Inflammatory macrophage treated with lipopolysaccharide for 1 hour (primary cell): ENCODE measurements at places on chromosomes 4 and X.
A peak's percentile ranks its signal among the peaks of the same experiment; 100 is the strongest.

- peak; percentile 11 for DNase-seq
Observed at GRCh38 chrX:130994671-130995070, 63.5 kb upstream of the ARHGAP36 start.

GRCh38 chrX:54043056-54043455 is 1.2 kb downstream of the PHF8 start:
- no peak for DNase-seq

DNA sequence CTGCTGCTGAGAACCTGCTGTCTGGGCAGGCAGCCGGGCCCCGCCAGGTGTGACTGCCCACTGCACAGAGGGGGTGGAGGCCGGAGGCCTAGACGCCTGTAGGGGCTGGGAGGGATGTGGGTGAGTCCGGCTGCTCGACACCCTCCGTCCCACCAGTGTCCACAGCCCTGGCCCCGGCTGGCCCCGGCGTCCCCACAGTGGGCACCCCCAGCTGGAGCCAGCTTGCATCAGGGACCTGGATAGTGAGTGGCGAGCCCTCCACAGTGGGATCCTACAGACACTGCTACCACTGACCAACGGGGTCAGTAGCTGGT is 34.7 kb upstream of the SPON2 start:
- DNase-seq, result no peak

- peak; percentile 74 for DNase-seq
Observed at GRCh38 chr4:146288193-146288592, 73.9 kb downstream of the REELD1 start.

- no peak for DNase-seq
Observed at GRCh38 chr4:138158746-138159297, 83.3 kb downstream of the SLC7A11 start.

DNA sequence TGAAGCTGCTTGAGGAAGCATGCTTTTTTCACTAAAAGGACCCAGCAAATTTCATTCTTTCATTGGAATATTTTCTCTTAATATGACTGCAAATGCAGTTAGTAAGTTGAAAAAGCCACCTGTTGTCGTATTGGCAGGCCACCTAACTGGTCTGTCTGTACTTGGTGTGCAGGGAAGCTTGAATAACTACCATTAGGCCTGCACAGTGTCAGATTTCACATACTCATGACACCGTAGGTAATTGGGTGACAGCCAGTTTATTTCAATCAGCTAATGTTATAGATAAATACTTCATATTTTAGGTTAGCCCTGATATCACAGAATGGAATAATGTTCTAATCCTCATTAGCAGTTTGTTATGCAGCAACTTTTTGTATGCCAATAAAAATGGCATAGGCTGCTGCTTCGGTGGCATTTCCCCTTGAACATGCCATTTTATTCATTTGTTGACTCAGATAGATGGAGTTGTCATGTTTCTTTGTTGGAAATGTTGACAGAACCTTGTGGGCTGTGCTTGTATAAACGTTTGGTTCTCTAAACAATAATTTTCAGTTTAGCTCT is 173.7 kb downstream of the RPA4 start:
- DNase-seq, result no peak

DNA sequence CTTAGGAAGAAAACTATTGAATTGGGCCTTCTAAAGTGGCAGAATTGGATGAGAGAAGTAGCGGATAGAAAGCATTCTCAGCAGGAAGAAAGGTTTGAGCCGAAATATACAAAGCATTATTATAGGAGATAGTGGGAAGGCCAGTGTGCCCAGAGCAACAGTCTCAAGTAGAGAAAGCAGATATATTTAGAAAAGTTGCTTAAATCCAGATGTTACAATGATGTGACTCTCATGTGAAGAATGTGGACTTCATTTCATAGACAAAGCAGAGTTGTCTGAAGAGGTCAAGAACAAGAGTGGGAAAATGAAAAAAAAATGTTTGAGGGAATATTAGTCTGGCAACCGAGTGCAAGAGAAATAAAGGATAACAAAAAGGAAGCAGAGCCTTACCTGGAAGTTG is 66.9 kb downstream of the SYNPO2 start:
- no peak for DNase-seq

- peak; percentile 34 for DNase-seq
Observed at GRCh38 chr4:168691631-168692369, 194.9 kb downstream of the PALLD start.

DNA sequence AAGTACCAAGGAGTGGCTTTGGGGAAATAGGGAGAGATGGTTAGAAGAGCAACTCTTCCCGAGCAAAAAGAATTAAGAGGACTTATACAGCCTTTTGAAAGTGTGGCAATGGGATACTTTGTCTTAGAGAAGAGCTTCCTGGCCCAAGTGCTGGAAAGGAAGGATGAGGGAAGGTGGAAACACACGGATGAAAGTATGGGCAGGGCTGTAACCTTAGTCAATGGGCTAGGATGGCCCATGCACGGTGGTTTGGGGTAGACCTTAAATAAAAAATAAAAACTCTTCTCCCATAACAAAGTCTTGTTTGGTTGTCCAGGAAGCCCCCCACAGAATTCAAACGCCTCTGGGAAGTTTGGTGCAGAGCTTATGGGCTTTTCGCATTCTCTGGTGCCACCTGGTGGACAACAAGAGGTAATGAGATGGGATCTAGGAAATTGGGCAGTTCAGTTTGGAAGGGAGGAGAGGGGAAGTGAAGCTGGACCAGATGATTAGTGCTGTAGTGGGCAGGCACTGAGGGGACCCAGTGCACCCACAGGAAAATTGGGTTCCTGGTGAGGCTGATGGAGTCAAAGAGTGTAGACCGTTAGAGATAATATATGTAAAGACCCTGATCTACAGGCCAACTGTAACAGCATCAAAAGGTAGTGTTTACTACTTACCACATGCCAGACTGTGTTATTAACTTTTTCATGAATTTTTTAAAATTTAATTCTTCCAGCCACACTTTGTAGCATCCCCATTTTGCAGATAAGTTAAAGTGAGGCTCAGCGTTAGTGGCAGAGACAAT is 13.8 kb upstream of the ENOX2 start:
- peak; percentile 25 for DNase-seq

DNA sequence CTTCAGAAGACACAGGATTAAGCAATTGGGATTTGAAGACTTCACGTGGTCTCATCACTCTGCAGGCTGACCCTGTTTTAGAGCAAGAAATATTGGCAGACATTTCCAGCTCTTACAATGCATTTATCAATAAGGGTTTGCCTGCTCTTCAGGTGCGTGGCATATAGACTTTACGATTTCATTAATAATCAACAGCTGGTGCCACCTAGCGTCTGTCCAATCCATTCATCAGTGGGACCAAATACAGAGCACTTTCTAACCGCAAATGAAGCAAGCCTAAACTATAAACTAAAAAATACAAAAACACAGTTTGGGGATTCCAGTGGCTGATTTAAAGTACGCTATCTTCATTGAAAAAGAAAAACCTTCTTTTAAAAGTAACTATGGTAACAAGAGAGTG is 125.4 kb upstream of the DMD start:
- no peak for DNase-seq

- no peak for DNase-seq
Observed at GRCh38 chr4:143270256-143270838, 66.3 kb upstream of the GAB1 start.

GRCh38 chr4:41267997-41268396 is 11.3 kb downstream of the UCHL1 start:
- no peak for DNase-seq

GRCh38 chrX:70552130-70552704 is 107.6 kb downstream of the DLG3 start:
- no peak for DNase-seq

- DNase-seq, result no peak
Observed at GRCh38 chrX:9132036-9132638, 98.2 kb upstream of the FAM9B start.

GRCh38 chr4:105990933-105991332 is 95.7 kb downstream of the NPNT start:
- DNase-seq, result no peak

DNA sequence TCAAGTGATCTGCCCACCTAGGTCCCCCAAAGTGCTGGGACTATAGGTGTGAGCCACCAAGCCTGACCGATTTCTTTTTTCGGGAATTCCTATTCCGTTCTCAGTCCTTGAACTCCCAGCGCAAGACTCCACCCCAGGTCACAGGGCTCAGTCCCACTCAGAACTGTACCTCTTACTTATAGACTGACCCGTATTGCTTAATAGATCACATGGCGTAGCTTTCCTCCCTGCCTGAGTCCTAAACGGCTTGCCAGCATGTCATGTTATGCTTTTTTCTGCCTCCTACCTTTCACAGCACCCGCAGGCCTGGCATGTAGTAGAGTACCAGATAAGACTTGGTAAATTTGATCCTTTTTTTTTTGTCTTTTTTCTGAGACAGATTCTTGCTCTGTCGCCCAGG is 22.4 kb downstream of the SAT1 start:
- DNase-seq, result peak; percentile 58

- DNase-seq, result no peak
Observed at GRCh38 chr4:79495447-79495846, 87.4 kb upstream of the GK2 start.

GRCh38 chr4:3346146-3346545 is 53.3 kb downstream of the RGS12 start:
- DNase-seq, result peak; percentile 76

- DNase-seq, result no peak
Observed at GRCh38 chr4:123806056-123806455, 409.5 kb downstream of the SPRY1 start.

- DNase-seq, result peak; percentile 22
Observed at GRCh38 chr4:184620212-184620867, 28.9 kb downstream of the CASP3 start.

GRCh38 chr4:123877551-123877950 is 481.0 kb downstream of the SPRY1 start:
- no peak for DNase-seq

DNA sequence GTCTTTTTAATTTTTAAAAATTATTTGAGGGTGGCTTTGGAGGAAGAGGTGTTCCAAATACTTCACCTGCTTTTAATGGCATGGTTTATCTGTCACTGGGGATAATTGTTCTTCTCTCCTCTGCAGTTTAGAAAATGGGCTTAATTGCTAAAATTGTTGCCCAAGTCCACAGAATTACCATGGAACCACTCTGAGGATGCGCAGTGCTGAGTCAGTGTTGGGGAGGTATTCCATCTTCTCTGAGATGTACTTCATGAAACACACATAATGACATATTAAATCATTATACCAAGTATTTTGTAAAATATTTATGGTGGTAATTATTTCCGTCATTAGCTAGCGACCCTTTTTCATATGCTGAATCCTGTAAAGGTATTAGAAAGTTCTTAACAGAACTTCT is 8.0 kb downstream of the ASB5 start:
- DNase-seq, result no peak

GRCh38 chr4:93147524-93148212 is 680.9 kb upstream of the ATOH1 start:
- no peak for DNase-seq

DNA sequence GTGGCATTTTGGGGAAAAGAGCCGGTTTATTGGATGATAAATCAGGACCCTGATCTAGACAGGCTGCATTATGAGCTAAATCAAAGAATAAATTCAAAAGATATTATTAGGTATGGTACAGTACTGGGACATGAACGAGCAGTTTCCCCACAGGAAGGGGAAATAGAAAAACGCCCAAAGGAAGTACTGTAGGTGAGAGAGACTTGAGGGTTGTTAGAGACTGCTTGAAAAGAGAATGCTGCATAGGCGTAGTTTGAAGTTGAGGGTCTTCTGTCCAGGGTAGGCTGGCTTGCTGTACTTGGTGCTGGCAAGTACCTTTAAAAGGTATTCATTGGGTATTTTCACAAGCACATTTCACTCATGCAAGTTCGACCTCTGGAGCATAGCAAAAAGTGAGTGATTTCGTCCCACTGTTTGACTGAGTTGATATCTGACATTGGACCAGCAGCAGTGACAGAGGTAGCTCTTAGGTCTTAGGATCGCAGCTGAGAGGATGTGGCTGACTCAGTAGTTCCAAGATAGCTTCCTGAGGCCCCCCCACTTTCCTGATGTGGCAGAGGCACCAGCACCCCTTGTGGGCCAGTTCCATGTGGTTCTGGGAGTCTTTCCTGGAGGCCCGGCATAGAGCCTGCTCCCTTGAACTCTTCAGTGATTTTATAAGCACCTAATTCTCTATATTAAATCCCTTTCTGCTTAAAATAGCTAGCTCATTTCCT is 64.3 kb downstream of the TMEM131L start:
- DNase-seq, result no peak

GRCh38 chr4:40228497-40229365 is 31.9 kb downstream of the RHOH start:
- no peak for DNase-seq

DNA sequence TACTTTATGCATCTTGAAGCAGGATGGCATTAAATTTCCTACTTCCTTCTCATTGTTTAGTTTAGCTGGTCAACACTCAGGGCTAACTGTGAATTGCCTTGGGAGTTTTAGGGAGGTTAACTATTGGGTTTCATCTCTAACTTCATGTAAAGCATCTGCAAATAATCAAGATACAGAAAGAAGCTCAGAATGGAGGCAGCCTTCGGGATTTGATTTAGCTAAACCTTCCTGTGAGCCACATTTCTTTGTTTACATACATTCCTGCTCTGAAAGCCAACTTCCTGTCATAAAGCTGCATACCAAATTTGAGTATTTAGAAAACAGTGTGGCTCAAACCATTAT is 131.7 kb upstream of the PCDH18 start:
- DNase-seq, result no peak

GRCh38 chr4:149077181-149077580 is 635.0 kb upstream of the NR3C2 start:
- DNase-seq, result no peak

DNA sequence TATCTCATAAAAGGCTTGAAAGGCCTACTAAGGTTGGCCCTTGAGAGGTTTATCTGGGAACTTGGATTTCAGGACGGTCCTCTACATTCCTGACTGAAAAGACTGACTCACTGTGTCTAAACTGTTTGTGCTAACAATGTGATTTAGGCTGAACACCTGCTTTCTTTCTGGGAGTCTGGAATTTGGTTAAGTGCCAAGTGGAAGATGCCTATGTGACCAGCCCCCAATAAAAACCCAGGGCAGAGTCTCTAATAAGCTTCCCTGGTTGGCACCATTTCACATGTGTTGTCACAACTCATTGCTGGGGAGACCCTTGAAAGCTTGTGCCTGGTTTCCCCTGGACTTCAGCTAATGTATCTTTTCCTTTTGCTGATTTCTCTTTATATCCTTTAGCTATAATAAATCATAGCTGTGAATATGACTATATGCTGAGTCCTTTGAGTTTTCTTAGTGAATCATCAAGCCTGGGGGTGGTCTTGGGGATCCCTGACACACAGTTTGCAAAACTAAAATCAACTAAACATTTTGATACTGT is 55.1 kb downstream of the GPR82 start:
- no peak for DNase-seq

DNA sequence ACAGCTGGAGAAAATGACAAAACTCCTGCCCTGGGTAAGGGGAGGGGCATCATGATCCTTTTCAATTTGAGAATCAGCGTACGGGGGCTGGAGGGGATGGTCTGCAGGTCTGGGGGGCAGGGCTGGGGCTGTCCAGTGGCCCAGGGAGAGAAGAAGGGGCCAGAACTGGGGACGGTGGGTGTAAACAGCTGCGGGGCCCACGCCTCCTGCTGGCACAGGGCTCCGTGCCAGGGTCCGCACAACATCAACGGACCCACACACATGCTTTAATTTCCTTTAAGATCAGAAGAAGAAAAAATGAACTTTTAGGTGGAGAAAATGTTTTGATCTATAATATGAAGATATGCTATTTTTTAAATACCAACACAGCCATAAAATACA is 52.1 kb downstream of the PSAPL1 start:
- no peak for DNase-seq

GRCh38 chrX:55074851-55075467 is at the start of gene PAGE2B:
Gene PAGE2B, plus strand, starts transcription at chrX:55075030. Its CDS starts 1,012 bp downstream, at chrX:55076042.
- DNase-seq, result no peak
